NCI-H187 treated with DMSO at 0.1 percent for 48 hours (cell line): ENCODE measurements at places on chromosomes 4 and X.

GRCh38 chr4:148355442-148356123 is 86.6 kb downstream of the NR3C2 start:
- no peak for DNase-seq

DNA sequence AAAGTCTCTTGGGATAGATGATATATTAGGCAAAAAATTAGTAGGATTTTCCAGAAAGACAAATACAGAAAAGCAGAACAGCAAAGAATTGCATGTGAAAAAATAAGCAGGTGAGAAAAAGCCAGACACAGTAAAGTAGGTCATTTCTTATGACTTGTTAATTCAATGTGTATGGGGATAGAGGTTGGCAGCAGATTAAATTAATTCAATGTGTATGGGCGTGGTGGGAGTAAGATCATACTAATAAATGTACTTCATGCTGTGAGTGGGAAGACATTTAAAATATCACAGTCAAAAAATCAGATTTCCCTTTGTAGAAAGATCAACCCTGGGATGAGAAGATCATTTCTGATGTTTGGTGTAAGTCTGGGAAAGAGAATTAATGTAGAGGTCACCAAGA is 1146.4 kb upstream of the INTU start:
- no peak for DNase-seq

DNA sequence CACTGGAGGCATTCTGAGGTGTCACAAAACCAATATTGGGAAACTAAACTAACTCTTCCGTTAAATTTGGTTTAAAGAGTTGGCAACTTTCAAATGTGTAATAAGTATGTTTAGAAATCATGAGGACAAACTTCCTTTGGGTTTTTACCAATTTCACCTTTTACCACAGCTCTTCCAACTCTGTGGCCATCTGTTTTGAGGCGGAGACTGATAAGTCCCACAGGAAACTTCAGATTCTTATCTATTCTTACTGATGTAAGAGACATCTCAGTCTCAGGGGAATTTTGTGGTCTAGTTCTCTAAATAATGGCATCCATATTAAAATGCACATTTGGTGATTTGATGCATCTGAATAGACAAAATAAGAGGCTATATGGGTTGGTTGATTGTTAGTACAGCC is 229.2 kb upstream of the AFF2 start:
- DNase-seq: no peak

DNA sequence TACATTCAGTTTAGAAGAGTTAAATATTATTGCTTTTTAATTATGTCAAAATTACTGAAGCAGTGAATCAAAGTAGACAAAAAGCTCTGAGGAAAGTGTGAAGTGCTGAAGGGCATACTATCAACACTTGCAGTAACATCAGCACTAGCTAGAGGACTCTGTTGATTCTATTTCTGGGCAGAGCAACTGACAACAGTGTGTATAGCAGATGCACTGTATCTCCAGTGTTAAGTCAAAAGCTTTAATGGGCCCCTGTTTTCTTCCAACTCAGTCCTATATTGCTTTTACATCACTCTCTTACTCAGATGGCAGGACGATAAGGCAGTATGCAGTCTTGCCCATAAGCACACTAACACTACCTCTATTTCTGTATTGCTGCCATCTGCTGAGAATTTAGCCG is 435.2 kb upstream of the AMOT start:
- DNase-seq: no peak
